Stimulated activated CD8-positive, alpha-beta memory T cell treated with anti-CD3 and anti-CD28 coated beads, Interleukin-7, amount 100 ng/mL, for 4 hours (primary cell): ENCODE measurements at places on chromosomes 2 and 18.

GRCh38 chr2:240229603-240230235, 89.3 kb upstream of the OTOS start:
- no peak for DNase-seq

GRCh38 chr18:77765468-77765867, 515.8 kb downstream of the GALR1 start:
- no peak for DNase-seq

GRCh38 chr18:72762515-72763122, 105.2 kb downstream of the NETO1 start:
- DNase-seq: no peak

DNA sequence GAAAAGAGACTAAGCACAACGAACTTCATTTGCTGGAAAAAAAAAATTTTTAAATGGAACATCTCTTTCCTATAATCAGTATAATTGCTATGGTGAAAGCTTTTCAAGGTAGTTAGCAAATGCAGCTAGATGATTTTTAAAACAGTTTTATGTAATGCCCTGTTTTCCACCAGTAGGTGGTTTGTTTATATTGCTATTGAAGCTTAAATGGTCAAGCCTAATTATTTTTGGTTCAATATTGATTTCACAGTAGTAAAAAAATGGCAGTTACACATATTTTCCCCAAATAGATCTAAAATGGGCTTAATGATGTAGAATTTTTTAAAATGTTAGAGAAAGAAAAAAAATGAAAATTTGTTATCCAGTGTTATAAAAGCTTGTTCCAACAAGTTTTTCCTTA, 70.2 kb downstream of the CDH19 start:
- no peak for DNase-seq

GRCh38 chr2:202185156-202185555, 53.2 kb downstream of the SUMO1 start:
- DNase-seq: no peak

- DNase-seq: no peak
Measured at GRCh38 chr2:202114291-202114690, 41.2 kb downstream of the KIAA2012 start.

- DNase-seq: no peak
Measured at GRCh38 chr2:176774766-176775451, 437.7 kb upstream of the HNRNPA3 start.

DNA sequence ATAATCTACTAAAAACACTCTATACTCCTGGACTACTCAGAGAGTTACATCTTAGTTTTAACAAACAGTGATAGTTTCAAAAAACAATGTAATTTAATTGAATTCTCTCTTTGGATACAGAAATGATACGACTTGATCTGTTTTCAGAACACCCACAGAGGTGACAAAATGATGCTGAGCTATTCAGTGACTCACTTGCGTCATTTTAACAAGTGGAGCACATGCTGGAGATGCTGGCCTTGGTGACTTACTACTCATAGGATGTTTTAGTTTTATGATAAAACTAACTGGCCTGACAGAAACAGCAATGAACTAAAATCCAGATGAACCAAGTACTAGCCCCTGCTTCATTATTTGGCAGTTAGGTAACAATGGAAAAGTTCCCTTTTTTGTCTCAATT, 101.3 kb upstream of the ITGB6 start:
- DNase-seq: no peak
